ENCODE measurements at places on chromosomes 3 and 15.

GRCh38 chr3:100440895-100441294 lies 39.6 kb downstream of the LNP1 start:
- DNase-seq, result no peak

GRCh38 chr3:50231581-50231980 lies 4.4 kb upstream of the GNAI2 start:
- DNase-seq, result no peak

GRCh38 chr3:146646261-146646660 lies 41.1 kb upstream of the PLSCR5 start:
- no peak for DNase-seq

GRCh38 chr15:69758810-69759790 lies 306.5 kb downstream of the RPLP1 start:
- no peak for DNase-seq

GRCh38 chr3:105436687-105437086 lies 70.0 kb downstream of the ALCAM start:
- no peak for DNase-seq

DNA sequence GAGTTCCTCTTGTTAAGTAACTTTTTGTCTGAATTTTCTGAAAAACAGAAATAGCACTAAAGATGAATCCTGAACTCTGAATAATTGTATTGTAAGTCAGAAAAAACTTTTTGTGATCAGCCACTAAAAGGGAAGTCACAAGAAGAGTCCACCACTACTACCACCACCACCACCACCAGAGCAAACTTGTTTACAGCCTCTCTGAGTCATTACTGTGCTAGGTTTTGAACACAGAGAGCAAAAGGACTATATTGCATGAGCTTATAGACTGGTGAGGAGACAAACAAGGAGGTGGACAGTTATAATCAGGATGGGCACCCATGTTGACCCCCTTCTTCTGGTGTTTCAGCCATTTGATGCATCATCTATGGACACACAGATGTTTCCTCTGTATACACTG lies 141.7 kb downstream of the IL5RA start:
- DNase-seq, result no peak

GRCh38 chr15:100163961-100164360 lies 177.8 kb downstream of the ADAMTS17 start:
- no peak for DNase-seq
